ENCODE measurements at places on chromosomes 2 and 18.

GRCh38 chr2:45559436-45559835, 51.6 kb downstream of the SRBD1 start:
- no peak for DNase-seq

DNA sequence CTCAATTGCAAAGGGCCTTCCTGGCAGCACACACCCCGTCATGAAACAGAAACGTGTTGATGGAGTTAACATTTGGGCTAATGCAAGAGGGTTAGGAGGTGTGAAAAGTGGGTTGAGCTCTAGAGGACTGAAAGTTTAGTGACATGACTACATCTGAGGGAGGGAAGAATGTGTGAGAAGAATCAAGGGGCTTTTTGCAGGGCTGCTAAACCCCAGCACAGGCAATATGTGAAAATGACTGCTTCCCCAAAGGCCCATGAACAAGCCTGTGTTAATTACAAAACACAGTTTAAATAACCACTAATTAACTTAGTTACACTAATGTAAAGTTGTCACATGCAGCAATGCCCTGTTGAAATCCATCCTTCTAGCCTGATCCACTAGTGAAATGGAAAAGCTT, 63.4 kb upstream of the PEX13 start:
- no peak for DNase-seq

- no peak for DNase-seq
These were observed 287.0 kb upstream of the SESTD1 start for GRCh38 chr2:179551539-179552045.

GRCh38 chr2:173734797-173735196, 230.4 kb downstream of the SP3 start:
- no peak for DNase-seq

GRCh38 chr2:171956135-171956825, 34.0 kb downstream of the HAT1 start:
- DNase-seq: no peak

DNA sequence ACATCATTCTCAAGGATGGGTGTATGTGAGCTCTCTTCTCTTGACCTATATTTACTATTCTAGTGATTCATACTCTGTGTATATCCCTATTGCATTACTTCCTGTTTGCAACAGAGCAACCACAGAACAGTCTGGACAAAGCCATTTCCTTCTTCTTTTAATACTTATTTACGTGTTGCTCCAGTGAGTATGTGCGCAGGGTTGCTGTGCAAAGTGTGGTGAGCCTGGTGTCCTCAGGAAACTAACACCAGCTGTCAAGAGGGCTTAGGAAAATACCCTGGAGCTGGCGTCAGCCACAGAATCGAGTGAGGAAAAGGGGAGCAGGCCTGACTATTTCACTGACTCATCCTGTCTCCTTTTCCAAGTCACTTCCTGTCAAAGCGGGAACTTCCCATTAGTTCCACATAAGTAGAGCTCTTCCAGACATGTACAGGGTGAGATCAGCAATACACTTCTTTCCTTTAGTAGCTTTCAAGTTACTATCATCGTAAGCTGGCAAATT, 214.1 kb upstream of the COPS8 start:
- peak; percentile 96 for DNase-seq

- peak; percentile 46 for DNase-seq
These were observed 90.1 kb downstream of the DOK6 start for GRCh38 chr18:69490813-69491212.

- no peak for DNase-seq
These were observed 37.0 kb downstream of the SMCHD1 start for GRCh38 chr18:2692508-2692907.

DNA sequence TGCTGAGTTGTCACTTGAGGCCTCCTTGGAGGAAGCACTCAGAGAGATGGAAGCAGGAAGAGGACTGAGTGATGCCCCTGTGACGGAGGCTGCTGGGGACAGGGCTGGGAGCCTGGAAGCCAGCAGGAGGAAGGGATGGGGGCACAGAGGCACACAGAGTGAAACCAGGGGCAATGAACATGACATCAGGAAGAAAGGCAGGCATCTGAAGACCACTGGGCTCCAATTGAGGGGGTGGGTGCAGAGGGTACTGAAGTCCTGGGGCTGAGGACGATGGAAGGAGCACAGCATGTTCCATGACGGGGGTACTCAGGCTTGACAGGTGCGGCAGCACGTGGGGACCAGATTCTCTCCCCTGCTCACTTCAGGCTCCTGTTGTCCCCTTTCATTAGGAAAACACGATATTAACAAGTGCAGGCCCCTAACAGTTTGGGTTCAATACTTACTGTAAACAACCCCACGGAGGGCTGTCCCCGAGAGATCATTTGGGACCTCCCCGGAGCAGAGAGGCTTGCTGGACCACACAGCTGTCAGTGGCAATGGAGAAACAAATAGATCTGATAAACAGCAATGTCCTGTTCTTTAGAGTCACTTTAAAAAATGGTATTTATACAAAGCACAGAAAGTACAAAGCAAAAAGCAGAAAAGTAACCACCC, 8.7 kb downstream of the INPP5D start:
- DNase-seq: no peak

All from AG09309 (cell line).